Fibroblast of skin of scalp (primary cell): ENCODE measurements at places on chromosomes 2 and 18.

GRCh38 chr2:170975127-170975942 is 46.3 kb downstream of the GORASP2 start:
- no peak for DNase-seq

- peak; percentile 53 for DNase-seq
These were observed 102.9 kb upstream of the SLC8A1 start for GRCh38 chr2:40554665-40555294.

GRCh38 chr2:88265352-88266303 is 95.5 kb downstream of the THNSL2 start:
- DNase-seq, result peak; percentile 22

DNA sequence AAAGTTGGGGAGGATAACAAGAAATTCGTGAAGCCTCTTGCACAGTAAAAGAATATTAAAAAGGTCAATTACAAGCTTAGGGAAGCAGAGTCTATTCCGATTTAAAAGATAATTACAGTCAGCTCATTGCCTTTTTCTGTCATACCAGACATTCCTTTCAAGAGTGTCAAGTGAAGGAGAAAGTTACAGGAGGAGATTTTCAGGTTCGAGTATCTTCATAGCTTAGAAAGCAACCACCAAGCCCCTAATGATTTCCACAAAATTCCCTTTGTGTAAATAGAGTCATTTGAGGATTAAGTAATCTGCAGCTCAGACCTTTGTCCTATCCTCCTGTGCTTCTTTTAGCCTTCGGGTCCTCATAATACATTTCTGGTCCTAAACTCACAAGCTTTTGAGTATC is 414.9 kb downstream of the CDH2 start:
- DNase-seq, result peak; percentile 7

DNA sequence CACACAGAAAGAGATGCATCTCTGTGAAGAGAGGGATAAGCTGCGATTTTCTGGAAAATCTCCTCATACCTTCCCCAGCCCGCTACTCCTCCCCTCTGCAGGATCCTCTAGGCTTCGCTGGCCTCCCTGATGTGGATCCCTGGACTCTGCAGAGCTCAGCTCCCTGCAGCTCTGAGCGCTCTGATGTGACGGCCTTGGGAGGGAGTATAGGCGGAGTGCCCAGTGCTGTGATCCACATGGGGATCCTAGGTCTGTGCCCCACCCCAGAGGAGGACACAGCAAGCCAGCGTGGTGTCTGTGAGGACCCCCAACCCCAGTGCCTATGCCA is 111.0 kb downstream of the GYPC start:
- no peak for DNase-seq

DNA sequence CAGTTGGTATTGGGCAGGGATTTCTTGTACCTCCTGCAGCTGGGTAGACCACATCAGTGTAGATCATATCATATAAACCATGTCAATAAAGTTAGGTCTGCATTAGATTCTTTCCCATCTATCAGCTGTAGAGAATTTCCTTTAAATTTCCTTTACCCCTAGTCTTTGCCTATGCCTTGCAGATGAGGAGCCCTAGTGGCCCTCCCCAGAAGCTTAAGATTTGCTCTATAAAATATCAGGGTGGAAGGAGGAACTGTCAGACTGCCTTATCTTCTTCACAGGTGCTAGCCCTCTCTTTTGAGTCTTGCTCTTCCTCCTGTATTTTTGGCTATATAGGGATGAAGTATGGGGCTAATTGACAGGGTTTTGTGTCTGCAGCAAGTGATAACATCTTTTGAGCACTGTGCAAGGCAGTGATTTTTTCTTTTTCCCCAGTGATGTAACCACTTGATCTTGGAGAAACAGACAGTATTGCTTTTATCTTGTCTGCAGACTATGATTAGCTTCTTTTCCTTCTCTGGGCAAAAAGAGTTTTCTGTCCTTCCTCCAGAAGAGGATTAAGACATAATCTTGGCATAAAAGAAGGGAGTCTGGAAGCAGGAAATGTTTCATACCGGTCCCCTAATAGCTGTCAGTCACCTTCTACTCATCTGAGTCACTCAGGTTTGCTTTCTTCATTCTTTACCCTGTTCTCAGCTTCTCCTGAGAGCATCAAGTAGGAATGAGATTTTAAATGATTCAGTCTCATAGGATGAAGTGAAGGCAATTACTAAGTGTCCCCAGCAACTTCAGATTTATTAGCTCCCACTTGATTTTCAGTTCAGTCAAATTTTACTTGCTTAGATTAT is 286.4 kb downstream of the CDH19 start:
- DNase-seq, result no peak

- DNase-seq, result no peak
These were observed 245.7 kb upstream of the REG3G start for GRCh38 chr2:78779761-78780160.

GRCh38 chr2:48471048-48471474 is 58.9 kb upstream of the STON1 start:
- peak; percentile 73 for DNase-seq

DNA sequence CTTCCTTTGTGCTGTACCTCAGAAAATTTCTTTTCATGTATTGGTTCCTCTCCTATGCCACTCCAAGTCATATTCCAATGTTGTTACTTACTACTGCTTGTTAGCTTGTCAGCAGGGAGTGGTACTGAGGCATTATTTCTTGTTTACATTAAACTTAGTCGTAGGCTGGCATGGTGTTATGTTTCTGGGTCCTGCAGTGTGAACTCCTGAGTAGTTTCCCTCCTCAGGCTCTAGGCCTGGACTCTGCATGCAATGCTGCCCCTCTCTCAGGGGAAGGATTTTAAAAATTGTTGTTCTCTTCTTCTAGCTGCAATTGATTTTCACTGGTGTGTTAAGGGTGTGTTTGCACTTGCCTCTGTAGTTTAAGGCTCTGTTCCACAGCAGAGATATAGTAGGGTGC is 671.6 kb downstream of the PLCL1 start:
- no peak for DNase-seq

- DNase-seq, result no peak
These were observed 2.1 kb downstream of the IL1B start for GRCh38 chr2:112834396-112835037.

DNA sequence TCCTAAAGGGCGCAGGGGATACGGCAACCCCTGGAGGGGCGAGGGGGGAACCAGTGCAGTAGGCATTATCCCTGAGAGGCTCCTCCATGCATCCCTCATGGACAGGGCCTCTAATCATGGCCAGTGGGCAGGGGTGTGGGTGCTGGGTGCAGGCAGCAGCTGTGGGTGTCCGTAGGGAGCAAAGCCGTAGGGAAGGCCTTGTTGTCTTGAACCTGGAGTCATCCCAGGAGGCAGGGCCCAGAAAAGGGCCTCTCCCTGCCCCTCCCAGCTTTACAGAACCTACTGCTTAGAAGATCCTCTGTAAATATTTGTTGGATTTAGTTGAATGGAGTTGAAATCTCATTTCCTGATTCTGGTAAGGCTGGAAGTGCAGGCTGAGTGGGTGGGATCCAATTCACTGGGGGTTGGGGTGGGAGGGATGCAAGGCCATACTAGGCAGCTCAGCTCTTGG is 207.0 kb upstream of the HAAO start:
- no peak for DNase-seq

DNA sequence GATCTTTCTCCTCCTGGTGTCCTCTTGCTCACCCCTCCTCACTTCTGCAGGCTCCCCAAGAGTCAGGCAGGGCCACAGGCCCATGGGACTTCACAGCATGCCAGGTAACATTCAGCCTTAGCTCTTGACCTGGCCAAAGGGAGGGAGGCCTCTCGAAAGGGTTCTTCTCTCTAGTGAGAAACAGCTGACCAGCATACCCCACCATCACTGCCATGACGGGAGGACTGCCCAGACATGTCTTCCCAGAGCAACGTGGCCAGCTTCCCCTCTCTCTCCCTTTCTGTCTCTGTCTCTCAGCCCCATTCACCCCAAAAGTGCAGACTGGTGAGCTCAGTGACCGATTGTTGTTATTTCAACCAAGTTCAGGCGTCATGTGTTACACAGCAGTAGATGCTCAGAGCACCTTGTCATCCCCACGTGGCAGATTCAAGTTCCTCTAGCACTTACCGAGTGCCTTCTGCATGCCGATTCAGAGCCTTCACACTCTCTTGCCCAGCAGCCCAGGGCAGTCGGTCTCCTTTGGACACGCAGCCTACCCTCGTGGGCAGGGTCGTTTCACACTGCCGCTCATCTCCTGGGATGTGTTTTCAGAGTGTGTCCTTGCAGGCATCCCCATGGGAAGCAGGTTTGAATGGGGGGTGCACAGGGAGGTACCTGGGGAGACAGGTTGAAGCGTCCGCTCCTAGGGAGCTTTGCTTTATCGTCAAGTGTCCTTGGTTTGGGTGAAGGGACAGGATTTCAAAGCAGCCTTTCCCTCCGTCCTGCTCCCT is 259.9 kb downstream of the NDUFA10 start:
- DNase-seq, result no peak

DNA sequence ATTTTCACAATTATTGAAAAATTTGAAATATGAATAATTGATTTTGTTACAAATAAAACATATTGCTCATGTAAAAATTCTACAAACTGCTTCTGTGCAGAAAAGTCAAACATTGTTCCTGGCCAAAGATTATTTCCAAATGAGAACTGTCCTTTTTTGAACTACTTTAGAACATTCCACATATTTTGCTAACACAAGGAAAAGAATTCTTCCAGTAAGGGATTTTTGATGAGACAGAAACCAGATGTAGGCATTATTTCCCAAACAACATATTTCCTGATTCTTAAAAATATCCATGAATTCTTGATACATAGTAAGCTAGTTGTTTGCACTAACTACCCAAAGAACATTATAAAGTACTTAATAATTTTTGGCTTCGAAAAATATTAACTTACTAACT is 715.2 kb downstream of the CCDC85A start:
- DNase-seq, result no peak

- no peak for DNase-seq
These were observed 65.6 kb downstream of the HS1BP3 start for GRCh38 chr2:20585359-20585709.

DNA sequence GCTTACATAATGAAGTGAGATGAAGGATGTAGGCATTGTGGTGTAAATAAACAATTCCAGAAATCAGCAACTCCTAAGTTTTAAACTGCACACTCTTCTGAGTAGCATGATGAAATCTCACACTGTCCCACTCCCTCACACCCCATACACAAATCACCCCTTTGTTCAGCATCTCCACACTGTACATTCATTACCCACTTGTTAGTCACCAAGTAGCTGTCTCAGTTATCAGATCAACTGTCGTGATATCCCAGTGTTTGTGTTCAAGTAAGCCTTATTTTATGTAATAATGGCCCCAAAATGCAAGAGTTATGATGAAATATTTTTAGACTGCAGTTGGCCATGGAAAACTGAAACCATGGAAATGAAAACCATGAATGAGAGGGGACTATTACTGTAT is 135.7 kb downstream of the GRB14 start:
- DNase-seq, result peak; percentile 6

- no peak for DNase-seq
These were observed 18.8 kb downstream of the CCDC85A start for GRCh38 chr2:56202381-56203121.

- DNase-seq, result no peak
These were observed 124.1 kb upstream of the XIRP2 start for GRCh38 chr2:166764216-166764615.

DNA sequence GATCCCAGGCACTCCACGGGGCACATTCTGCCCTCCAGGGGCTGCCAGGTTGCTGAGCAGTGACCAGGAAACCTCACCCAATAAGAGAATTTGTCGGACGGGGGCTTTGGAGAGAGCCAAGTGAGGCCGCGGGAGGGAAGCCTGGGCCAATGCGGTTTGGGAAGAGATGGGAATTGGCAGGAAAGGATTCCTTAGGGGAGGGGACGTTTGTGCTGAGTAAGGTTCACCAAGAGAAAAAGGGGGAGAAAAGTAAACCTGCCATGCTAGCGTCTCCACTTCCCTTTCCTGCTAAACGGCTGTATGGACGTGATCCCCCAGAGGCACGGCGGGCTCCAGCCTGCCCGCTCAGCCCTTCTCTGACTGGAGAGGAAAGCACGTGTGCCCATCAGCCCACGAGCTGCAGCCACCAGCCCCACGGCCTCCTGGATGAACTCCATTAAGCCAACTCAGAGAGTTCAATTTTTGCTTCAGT is 194.4 kb upstream of the ID2 start:
- peak; percentile 61 for DNase-seq

DNA sequence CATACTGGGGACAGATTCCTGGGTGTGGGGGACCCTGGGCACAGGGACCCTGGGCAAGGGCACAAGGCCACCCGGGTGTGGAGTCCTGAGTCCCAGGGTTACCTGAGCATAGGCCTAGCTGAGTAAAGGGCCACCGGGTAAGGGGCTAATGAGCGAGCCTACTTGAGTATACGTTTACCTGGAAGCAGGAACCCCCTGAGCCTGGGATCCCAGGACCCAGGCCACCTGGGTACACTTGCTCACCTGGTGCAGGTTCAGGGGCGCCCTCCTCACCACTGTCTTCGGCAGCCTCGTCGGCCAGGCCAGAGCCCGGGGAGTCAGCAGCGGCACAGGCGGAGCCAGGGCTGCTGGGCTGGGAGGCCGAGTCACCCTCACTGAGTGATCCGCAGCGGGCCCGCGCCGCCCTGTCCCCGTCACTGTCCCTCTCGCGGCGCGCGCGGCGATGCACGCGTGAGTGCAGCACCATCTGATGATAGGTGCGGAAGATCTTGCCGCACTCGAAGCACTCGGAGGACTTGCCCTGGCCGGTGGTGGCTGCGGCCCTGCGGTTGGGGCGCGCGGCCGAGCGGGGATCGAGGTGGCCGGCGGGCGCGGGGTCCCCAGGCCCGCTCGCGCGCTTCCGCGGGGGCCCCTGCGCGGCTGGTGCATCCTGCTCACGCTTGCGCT is 53.9 kb downstream of the ZNF516 start:
- DNase-seq, result no peak

GRCh38 chr18:39647627-39648534 is 2082.3 kb upstream of the CELF4 start:
- DNase-seq, result peak; percentile 59

DNA sequence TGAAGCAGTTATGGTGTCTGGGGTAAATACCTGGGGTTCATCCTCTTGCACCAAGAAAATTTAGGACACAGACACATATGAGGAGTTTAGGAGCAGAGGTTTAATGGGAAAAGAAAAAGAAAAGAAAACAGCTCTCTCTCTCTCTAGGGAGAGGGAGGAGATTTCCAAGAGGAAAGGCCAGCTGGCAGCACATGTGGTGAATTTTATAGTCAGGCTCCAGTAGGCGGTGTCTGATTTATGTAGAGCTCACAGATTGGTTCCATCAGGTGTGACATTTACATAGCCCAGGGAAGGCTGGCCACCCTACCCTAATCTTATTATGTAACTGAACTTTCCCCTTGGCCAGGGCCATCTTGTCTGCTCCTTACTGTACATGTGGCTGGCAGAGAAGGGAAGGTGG is 297.5 kb upstream of the RGPD4 start:
- no peak for DNase-seq

GRCh38 chr18:69981948-69982347 is 34.3 kb upstream of the CD226 start:
- DNase-seq, result no peak

DNA sequence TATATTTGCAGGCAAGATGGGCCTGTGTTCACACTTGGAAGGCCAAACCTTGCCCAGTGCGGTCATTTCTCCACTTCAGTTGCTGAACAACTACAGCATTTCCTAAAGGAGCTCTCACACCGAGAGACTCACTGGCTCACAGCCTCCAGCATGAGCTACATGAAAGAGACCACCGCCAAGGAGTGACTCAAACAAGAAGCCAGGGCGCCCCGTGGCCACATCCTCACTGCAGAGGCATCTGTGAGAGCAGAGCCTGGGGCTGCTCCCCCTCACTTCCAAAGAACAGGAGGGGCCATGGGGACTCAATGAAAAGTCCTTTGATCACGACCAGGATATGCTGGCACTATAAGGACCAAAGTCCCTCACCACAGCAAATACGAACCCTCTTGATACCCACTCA is 50.0 kb downstream of the TMEM163 start:
- no peak for DNase-seq
